ENCODE measurements at places on chromosomes 12 and 14.
A peak's percentile ranks its signal among the peaks of the same experiment; 100 is the strongest.

GRCh38 chr12:31221551-31221945, 104.4 kb downstream of the SINHCAF start:
- no peak for DNase-seq

- DNase-seq, result no peak
Observed at GRCh38 chr12:125549836-125550235, 484.6 kb downstream of the AACS start.

- no peak for DNase-seq
Observed at GRCh38 chr12:132019891-132020290, 70.1 kb downstream of the EP400 start.

DNA sequence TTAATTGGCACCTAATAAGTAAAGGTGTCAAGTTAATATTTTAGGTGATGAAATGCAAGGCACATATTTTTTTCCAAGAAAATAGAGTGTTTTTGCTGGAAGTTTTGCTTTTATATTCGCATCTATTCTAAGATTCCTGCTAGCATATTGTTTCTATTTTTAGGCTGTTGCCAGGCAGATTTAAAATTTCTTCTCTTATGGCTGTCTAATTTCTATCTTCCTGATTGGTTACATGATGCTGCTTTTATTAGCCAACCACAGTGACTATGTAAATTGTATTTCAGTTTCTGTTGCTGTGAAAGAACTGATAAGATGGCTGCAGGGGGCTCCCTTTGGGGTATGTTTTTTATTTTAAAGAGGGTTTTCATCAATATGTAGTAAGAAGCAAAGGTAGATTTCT, 42.7 kb downstream of the ATF7IP start:
- peak; percentile 40 for DNase-seq

DNA sequence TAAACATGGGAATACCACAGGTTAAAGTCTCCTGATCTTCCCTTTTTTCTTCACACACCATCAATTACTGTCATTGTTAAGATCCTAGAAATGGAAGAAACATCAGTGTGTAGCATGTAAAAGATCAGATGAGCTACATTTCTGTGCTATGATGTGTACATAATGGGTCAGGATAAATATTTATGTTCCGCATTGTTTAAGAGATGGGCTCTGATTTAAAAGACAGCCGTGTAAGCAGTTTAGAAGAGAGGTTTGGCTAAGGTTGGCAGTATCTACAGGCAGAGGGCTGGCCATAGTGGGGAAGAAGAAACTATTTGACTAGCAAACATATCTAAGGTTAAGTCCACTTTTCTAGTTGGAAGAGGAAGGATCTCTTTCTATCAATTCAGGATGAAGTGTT, 49.4 kb downstream of the LRRC9 start:
- DNase-seq, result no peak

DNA sequence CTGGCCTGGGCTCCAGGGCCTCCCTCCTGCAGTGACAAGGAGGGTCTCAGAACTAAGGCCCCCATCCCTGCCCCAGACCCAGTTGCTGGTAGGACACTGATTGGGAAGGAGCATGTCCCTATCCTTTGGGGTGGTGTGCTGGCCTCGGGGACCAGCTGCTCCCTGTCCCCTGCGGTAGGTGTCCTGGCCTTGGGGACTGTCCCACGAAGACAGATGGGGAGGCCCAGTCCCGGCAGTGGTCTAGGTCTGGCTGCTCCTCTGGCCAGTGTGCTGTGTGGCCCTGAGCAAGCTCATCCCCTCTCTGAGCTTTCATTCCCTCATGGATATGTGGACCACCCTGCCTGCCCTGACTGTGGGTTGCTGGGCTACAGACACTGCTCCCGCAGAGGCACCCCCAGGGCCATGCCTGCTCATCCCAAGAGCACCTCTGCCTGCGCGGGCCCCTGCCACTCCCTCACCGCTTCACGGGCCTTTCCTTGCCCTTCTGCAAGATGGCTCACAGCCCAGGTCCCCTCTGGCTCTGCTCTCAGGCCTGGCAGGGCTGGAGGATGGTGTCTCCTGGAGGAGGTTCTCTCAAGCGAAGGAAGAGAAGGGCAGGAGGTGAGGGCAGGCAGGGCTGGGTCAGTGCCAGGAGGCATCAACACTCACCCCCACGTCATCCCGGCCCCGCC, 12.5 kb downstream of the AHNAK2 start:
- DNase-seq, result no peak

DNA sequence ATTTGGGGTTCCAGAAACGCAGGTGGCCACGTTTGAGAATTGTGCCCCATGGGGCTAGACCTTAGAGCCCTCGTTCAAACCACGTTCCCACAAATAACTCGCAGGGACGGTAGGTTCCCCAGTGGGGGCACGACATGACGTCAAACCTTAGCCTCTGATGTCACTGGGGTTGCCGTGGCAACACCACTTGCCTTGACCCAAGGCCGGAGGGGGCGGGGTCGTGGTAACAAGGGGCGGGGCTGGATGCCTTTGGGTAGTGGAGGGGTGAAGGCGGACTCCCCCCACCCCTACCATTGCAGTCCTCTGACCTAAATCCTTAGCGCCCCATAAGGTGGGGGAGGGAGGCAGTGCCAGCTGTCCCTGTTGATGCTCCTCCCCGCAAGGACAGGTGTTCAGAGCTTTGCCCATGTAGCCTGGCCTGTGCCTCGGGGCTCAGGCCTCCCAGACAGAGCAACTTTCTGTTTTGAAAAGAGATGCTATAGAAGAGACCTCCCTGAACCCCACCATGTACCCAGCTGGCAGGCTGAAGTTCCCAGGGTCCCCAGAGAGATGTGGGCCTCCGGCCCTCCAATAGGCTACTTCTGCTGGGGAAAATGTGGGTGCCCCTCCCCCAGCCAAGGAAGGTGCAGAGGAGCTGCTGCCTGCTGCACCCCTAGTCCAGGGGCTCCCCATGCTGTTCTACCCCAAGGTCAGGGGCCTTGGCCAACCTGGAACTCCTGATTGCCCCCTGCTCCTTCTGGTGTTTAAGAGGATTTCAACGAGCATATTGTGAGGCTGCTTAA, 1.9 kb downstream of the FAM222A start:
- no peak for DNase-seq

- DNase-seq, result no peak
Observed at GRCh38 chr12:101654442-101654841, 43.0 kb upstream of the CHPT1 start.

- DNase-seq, result no peak
Observed at GRCh38 chr14:94545131-94545841, 16.0 kb upstream of the SERPINA4 start.

DNA sequence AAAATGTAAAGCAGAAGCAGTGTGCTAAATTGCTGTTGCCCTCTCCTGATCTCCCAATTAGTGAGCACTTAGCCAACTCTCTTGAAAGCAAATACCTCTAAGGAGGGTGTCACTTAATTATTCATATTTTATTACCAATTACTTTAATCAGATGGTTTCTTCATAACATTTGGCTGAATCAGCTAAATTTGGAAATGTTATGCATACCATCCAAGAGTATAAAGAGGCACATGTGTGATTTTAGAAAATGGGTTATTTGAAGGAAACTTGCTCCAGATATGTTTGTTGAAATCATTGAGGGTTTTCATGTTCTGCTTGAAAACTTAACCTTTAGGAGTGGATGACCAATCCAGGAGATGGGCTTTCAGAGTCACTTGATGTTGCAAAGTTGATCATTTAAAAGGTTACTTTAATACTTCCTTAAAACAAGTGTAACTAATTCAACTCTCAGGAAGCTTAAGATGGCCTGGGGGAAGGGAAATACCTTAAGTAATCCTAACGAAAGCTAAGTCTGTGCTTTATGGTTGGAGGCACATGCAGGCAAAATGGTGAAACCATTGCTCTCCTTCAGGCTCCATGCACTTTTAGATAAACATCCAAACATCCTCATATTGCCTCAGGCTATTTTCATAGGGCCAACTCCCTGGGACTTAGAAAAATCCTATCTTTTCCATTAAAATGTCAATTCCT, 434.5 kb downstream of the MDGA2 start:
- DNase-seq, result no peak

GRCh38 chr14:94123868-94124267, 5.5 kb downstream of the IFI27L2 start:
- no peak for DNase-seq
